ENCODE measurements at places on chromosomes 6 and 20.

- no peak for DNase-seq
Observed at GRCh38 chr6:35461270-35461669, 6.9 kb upstream of the RPL10A start.

DNA sequence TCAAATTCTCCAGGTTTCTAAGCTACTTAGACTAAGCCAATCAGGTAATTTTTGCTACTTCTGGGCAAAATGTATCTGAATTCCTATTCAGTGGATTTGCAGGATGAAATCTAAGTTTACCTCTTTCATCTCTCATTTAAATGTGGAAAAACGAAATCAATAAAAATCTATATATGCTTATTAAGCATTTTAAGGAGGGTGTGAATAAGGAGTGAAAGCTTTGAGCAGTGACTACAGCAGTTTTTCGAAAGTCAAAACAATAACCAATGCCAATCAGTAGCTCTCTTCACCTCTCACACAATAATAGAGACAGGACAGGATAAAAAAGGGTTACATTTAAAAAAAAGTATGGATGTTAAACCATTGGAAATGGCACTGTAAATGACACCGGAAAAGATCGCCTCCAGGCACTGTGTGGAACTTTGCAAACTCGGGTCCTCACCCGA lies 476 bp upstream of the BCKDHB start:
- no peak for DNase-seq

DNA sequence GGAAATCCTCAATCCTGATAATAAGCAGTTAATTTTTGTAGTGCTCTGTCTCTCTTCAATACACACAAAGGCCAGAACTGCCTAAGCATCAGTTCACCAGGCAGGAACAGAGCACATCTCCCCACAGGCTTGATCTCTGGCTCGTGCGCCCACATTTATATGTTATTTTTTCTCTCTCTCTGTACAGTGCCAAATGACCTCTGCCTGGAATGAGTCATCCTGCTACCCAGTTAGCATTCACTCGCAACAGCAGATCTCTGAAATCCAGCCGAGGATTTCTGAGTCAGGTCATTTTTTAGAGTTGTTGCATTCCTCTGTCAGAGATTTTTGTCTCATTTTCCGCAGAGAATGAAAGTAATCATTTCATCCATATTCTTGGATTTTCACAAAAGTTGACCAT lies 107.1 kb downstream of the COL12A1 start:
- DNase-seq: no peak

GRCh38 chr6:22657352-22657980 lies 88.1 kb downstream of the HDGFL1 start:
- DNase-seq: no peak

DNA sequence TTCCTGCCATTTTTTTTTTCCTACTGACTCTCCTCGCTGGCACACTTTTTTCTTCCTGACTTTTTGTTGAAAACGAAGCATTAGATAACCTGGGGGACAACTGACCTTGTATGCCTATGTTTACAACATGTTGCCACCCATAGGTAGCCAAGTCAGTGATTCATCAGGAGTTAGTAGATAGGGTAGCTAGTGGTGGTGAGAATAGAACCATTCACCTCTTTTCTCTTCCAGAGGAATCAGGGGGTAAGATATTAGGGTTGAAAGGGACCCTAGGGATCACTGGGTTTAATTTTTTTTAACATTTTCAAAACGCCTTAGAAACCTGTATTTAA lies 427.9 kb upstream of the FLRT3 start:
- DNase-seq: no peak
